ENCODE measurements at places on chromosomes 12 and 14.

GRCh38 chr12:58074259-58074658, 132.9 kb downstream of the ATP23 start:
- no peak for DNase-seq

GRCh38 chr12:64810831-64811230, 13.6 kb upstream of the TBC1D30 start:
- DNase-seq = no peak

DNA sequence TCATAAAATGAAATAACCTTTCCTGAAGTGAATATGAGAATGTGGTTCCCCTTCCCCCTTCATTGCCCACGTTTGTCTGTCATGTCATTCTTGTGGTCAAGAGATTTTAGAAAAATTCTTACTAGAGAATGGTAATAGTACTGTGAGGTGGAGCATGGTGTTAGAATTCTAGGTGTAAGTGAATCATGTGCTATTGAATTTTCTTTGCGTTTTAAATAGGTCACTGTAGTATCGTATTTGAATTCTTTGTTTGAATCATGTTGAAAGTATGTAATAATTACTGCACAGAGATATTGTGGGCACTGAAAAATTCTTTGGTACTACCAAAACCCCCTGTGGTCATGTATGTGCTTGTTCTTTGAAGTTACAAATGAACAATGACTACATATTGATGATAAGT, 49.9 kb downstream of the FUT8 start:
- DNase-seq = no peak

- DNase-seq = no peak
These were observed 197.0 kb downstream of the DAD1 start for GRCh38 chr14:22391908-22392565.

DNA sequence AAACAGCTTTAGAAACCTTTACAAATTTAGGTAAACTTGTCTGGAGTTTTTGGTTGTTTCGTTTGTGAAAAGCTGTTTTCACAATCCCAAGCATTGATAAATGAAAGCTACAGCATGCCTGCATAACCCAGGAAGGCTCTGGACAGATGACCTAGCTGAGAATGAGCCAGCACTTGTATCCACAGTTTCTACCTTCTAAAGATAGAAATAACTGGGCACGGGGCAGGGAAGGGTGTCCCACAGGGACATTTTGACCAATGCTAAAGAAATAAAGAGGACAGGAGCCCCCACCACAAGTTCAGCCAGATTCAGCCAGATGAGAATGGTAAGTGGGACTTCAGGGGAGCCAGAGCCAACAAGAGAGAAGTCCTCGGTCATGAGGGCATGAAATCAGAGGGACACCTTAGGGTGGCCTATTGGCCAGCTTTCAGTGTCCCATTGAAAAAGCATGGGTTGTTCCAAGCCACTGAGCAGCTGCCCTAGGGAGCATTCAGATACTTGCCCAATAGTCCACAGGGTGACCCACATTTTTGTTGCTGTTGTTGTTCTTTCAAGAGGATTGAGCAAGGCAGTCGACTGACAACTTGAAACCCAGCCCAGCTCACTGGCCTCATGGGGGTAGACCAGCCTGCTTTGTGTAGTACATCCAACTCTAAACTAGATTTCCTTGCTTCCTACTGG, 140.3 kb upstream of the NUDT4 start:
- DNase-seq = no peak

DNA sequence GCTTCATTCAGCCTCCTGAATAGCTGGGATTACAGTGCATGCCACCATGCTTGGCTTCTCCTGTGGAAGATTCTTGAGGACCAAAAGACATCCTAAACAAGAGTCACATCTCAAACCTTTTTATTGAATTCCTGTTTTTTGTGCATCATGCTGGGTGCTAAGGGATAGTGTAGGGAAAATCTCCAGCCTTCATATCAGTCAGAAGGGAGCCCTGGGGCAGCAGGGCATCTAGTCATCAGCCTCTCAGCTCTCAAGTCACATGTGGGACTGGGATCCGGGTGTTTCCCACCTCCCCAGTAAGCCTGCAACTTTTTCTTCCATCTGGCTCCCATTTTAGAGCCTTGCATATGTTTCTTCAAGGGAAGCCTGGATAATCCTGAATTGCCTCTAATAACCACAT, 25.1 kb upstream of the OASL start:
- no peak for DNase-seq

DNA sequence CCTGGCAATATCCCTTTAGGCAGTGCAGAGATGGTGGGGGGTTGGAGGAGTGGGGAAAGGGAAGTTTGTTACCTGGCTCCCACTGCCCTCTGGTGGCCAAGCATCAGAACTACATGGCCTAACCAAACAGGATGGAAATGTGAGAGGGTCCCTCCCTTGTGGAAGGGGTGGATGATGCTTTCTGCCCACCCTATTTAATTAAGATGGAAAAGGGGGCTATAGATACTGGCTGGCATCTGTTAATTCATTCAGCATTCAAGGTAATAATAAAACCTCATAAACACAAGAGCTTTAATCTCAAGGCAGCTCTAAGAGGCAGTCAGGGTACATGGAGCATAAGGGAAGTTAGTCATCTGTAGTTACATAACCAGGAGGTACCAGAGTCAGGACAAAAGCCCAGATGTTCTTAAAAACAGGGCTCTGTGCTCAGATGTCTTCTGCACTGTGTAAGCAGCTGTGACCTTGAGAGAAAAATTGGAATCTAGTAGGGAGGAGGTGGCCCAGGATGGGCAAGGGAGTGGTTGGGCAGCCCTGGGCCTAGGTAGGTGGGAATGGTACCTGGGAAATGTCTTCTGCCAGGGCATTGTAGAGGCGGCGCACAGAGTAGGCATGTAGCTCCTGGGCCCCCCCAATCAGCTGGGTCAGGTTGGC, 4.6 kb downstream of the AP1G2 start:
- no peak for DNase-seq

DNA sequence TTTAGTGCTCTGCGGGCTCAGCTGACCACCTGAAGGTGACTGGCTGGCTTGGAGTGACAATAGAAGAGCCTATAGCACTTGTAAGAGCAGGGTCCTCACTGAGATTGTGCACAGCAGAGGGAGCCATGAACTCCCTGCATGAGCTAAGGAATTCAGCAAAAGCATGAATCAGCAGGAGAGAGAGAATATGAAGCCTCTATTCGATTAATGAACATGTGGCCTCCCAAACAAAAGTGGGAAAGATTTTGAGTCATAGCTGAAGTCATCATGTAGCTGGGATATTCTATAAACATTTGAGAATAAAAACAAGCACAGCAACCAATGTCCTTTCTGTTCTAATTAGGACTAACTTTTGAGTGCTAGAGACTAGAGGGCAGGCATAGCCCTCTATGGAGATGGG, 626.6 kb downstream of the DIO2 start:
- no peak for DNase-seq

- no peak for DNase-seq
These were observed 32.8 kb downstream of the FMNL3 start for GRCh38 chr12:49674318-49674981.

DNA sequence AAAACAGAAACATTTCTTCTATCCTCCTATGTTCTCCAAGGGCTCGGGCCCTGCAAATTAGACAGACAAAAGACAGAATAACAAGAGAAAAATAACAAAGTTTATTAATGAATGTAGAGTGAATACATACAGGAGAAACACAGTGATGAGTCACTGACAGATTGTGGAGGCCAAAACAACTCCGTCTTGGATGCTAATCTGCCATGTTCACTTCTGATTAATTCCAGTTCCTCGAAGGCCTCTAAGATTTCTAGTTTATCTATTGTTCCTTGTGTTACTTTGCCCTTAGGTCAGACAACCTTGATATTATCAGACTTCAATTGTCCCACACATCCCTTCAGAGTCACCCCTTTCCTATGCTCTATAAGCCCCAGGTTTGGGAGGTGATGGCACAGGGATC, 26.8 kb upstream of the NEDD1 start:
- DNase-seq = no peak

DNA sequence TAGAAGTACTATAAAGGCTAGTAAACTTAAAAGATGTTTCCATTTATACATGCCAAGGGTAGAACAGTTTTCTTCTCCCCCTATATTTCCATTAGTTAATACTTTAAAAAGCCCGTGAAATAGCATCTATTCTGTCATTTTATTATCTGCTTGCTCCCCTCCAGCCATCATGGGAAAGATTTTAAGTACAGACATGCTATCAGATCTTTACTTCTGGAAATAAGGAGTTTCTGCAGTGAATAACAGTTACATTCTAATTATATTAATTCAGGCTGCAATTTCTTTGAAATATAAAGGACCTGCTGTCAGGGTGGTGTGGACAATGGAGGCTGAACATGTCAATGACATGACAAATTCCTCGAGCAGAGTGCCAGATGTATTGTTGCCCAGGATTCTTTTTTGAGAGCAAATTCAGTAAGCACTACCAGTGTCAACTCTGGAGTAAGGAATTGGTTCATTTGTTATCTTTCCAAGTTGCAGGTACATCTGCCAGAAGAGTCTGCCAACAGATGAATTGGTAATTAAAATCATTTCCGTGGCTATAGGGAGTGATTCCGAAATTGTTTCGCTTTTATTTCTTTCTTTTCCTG, 151.3 kb downstream of the BTG1 start:
- DNase-seq = no peak
